Activated T-helper 17 cell treated with anti-CD3 and anti-CD28 coated beads, Interleukin-2, amount 50 U/mL, for 72 hours (primary cell): ENCODE measurements at places on chromosomes 4 and X. TPM values are rescaled to one million over a fixed set of nuclear protein-coding genes. Genes with fewer than 3 reads are reported as not detected.
A peak's percentile ranks its signal among the peaks of the same experiment; 100 is the strongest.

Gene IL15
- total RNA-seq = 3.4 TPM

Gene FAM9B
- 0.11 TPM for total RNA-seq

Gene SPANXC
- total RNA-seq = not detected

Gene RPS6KA6
- total RNA-seq = 0.11 TPM

Gene SLC2A9
- total RNA-seq = 1.8 TPM

Gene IDH3G
- 62.0 TPM for total RNA-seq

Gene RAB39B
- 10.3 TPM for total RNA-seq

GRCh38 chr4:122788935-122789334, 37.7 kb upstream of the FGF2 start:
- no peak for ATAC-seq

GRCh38 chr4:98626350-98626749, 32.1 kb downstream of the TSPAN5 start:
- peak; percentile 94 for ATAC-seq

DNA sequence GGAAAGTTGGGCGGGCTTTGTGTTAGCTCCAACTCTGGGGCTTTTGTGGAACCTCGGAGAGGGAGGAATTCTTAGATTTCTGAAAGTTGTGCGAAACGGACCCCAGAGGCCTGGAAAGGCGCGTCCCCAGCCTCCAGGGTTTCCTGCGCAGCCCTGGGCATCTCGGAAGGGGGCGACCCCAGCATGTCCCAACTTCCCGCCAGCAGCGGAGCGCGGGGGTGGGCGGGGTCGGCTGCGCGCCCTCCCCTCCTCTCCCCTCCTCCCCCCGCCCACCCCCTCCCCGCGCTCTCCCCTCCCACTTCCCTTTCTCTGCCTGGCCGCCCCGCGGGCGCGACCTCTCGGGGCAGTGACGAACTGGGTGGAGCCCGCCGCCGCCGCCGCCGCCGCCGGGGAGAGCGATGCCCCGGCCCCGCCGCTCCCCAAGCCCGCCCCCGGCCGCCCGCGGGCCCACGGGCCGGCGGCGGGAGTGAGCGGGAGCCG, 16.8 kb downstream of the PTTG2 start:
- peak; percentile 75 for ATAC-seq

GRCh38 chr4:37648084-37648817, 37.9 kb downstream of the RELL1 start:
- peak; percentile 71 for ATAC-seq

GRCh38 chr4:185846505-185847150, 34.6 kb upstream of the SORBS2 start:
- ATAC-seq = no peak

- ATAC-seq = no peak
Measured at GRCh38 chr4:16593386-16593785, 305.1 kb downstream of the LDB2 start.

- peak; percentile 54 for ATAC-seq
Measured at GRCh38 chr4:146495269-146495668, 26.5 kb downstream of the SLC10A7 start.

DNA sequence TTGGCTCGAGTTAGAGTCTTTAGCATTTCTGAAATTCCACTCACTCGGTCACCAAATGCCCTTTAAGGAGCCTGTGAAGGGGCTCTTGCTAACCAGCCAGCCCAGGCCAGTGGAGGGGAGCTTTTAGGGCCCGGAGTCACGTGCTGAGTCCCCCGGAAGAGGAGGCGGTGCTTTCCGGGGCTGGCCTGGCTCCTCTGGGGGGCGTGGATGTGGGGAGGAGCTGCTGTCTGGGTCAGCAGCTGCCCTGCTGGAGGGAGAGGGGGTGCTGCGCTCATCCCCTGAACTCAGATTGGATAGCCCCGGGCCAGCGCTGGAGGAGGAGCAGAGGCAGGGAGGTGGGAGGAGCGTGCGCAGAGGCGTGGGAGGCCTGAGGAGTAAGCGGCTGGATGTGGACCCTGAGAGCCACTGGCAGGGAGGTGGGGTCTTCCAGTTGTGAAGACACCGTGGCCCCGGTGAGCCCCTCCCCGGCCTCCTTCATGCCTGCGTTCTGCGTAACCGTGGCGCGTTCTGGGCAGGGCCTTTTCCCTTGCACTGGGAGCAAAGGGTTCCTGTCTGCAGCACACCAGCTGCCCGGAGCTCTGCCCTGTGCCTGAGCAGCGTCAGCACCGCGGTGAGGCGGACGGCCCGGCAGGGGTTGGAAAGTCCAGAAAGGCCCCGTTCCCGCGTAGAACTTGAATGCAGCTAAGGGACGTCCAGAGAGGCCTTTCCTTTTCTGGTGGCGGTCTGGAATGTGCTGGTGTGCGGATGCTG, 19.7 kb downstream of the MAEA start:
- peak; percentile 74 for ATAC-seq

DNA sequence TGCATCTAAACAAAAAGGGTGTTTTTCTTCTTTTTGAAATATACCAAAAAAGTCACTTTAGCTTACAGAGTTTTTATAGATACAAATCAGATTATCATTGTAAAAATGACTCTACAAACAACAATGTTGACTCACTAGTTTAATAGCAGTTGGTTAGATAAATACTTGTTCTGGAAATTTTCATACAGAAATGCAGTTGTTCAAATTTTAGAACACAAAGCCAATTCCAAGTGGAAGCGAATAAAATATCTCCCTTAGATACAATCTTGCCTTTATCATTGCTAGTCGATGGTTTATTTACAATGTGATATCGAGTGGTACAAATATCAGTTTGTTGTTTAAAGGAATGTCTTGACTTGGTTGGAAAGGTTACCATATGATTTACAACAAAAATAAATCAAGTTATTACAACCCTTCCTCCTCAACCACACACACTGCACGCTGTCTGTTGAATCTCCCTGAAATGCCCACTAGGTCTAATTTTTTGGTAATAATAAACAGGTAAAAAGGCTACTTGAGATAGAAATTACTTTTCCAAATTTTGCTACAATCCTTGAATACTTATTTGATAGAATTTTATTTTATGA, 114.8 kb downstream of the CDS1 start:
- no peak for ATAC-seq

DNA sequence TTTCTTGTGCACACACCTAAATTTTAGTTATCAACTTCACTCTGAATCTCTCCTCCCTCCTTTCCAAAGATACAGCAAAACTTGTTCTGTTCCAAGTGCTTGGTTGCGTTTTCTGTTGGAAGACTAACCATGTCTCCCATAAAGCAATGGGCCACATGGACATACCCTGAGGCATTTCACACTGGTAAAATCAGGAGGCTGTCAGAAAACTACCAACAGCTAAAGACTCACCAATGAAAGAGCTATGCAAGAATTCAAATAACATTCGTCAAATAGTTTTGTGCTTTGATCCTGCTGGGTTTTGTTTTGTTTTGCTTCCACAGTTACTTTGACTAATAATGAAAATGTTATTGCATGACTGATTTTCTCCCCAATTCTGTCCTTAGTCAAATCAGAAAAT, 46.0 kb downstream of the PHEX start:
- ATAC-seq = no peak

GRCh38 chr4:61770456-61770855, 570.3 kb downstream of the ADGRL3 start:
- ATAC-seq = no peak

DNA sequence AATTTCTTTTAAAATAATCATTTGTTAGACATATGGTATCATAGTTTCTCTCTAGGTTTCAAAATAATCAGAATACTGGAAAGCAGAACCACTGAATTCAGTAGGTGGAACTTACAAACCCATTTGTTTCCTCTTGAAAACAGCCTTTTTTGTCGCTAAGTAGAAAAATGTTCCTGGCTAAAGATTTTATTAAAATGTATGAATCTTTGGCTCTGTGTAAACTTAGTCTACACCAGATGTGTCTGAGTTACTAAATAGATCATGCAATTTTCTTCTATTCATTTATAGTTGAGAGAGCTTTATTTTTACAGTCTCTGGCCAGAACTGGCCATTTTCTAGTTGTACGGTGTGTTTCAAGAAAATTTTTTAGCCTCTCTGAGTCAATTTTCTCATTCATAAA, 1.0 kb downstream of the CYSLTR1 start:
- no peak for ATAC-seq

DNA sequence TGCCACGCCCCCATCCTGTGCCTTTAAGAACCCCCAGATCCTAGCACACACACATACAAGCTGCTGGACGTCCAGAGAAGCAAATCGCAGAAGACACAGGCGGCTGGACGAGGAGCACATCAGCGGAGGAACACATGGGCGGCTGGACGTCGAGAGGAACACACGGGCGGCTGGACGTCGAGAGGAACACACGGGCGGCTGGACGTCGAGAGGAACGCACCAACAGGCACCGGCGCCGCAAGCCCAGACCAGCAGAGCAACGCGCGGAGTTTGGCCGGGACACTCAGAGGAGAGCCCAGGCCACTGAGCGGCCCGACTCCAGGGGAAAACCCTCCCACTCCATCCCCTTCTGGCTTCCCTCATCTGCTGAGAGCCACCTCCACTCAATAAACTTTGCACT, 17.2 kb downstream of the ZCCHC13 start:
- ATAC-seq = no peak

GRCh38 chr4:114907568-114907967, 205.9 kb downstream of the NDST4 start:
- ATAC-seq = no peak

DNA sequence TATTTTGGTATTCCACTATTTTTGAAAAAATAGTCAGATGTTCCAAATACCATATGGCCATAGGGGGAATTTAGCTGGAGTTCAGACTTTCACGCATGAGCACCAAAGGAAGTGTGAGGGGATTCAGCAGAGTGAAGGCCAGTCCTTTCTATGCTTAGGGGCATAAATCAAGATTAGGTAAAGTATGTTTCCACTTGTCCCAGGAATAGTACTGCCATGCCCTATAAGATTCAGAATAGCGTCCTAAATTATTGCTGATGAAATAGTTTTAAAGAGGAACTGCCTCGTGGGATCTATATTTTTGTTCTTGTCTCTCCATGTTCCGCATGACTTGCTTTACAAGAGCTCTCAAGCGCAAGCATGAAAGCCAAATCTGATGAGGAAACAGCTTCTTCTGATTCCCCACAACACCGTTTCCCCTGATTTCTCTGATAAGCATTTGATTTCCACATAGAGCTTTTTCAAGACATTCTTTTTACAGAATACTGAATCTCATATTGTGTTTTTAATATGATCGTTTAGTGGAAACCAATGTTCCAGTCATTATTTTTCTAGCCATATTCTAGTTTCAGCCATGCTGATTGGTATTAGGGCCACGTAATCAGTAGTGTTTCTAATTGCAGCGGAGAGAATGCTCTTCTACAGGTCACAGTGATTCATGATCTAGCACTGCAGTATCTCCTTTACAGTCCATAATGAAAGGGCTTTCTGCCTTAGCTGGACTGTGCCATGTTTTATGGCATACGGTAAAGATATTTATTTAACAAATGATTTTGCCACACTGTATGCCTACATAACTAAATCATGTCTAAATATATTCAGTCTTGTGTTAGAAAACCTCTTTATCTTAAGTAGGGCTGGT, 492.3 kb downstream of the CENPC start:
- ATAC-seq = no peak

GRCh38 chr4:85953651-85954018, 406.2 kb downstream of the MAPK10 start:
- no peak for ATAC-seq

DNA sequence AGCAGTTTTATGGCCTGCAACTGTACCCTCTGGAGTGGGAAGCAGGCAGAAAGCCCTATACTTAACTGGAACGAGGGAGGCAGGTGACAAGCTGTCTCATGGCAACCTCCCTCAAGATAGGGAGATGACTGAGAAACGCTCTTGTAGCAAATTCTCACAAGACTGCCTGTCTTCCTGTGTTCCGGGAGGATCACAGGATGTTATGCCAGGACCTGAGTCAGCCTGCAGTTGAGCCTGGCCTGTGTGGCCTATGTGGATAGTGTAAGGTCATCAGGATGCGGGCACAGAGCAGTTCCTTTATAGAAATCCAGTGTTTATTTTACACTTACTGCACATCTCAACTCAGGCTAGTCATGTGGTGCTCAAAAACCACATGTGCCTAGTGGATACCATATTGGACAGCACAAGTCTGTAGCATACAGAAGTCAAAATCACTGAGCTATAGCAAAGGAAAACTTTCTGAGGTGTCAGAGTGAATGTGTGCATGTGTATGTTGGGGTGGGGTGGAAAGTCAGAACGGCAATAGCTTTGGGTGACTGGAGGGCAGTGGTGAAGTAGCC, 25.2 kb downstream of the TAF7L start:
- no peak for ATAC-seq

- no peak for ATAC-seq
Measured at GRCh38 chrX:3545901-3546300, 167.5 kb downstream of the PRKX start.

GRCh38 chrX:24839331-24839730, 145.6 kb downstream of the POLA1 start:
- no peak for ATAC-seq

DNA sequence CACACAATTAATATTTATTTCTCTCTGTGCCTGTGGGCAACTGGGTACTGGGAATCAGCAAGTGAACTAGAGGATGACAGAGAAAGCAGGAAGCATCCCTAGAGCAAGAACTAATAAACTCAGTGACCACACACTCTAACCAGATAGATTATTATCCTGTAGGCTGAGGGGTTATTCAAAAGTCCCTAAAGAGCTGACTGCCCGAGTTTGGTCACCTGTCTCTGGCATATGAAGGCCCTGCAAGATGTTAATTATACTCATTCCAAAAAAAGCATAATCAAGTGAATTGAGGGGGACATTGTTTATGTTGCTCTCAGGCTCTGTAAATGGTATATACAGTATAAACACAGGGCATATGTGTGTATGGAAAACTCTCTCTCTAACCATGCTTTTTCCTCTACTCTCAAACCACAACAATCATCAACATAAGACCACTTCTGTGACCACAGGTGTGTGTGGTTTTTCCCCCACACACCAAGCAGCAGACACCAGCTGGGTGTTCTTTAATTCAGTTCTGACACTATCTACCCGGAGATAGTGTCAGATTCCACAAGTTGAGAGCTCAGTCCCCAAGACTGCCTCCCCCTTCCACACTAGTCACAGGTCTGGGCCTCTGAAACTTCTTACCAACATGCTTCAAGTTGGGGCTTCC, 6.2 kb upstream of the HPSE start:
- peak; percentile 85 for ATAC-seq

DNA sequence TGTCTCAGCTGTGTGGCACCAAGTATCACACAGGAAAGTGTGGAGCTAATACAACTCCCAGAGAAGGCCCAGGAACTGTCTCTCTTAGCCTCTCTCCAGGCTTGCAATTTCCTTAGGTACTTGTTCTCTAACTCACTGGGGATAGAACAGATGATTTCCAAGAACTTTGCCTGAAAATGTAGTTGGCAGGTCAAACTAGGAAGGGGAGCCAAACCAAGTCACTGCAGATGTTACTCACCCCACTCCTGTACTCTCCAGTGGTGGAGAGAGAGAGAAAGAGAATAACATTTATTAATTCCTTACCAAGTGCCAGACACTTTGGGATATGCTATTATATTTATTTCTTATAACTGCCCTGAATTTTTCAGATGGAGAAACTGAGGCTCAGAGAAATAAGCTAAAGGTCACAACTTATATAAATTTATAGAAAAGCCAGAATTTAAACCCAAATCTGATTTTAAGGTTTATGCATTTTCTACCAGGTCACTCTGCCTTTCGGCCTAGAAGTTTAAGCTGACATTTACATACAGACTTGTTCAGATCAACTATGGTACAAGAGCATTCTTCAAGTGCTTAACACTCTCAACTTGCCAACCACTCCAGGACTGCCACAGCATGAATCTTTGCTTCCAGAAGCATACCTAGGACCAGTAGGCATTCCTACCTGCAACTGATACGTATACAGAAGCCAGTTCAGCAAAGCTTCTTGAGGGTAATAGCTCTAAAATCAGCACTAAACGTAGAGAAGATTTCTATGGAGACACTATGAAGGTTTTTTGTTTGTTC, 248.6 kb upstream of the ETNPPL start:
- ATAC-seq = no peak
